Fibroblast of the aortic adventitia (primary cell): ENCODE measurements at places on chromosomes 6 and 20.

DNA sequence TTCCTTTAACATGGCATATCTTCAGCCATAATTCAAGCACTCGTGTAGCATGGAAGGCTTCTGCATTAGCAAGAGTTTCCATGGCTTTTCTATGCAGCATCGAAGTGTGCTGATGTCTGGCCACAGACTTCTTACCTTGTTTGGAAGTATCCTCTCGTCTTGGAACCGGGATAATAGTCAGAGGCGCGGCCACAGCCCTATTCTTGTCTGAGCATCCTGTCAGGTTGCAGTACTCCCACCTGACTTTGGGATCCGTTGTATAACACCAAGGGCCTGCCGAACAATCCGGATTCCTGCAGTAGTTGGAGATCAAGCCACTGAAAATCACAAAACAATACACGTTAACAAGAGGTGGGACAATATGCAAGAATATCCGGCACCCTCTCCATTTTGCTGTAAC is 138.9 kb downstream of the SLC22A3 start:
- no peak for DNase-seq

DNA sequence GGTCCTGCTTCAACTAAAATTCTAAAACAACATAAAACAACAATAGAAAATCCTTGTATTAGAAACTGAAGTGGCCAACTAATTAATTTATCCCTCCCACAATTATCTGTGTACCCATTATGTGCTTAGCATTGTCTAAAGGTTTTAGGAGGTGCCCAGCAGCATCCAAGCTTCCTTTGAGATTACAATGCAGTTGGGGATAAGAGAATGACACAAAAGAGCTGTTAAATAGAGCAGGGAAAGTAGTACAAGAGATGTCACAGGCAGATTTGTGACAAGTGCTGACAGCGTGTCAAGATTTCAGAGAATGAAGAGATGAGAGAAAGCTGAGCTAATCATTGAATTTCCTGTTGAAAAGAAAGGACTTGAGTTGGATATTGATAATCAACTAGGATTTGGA is 204.8 kb downstream of the OTOR start:
- no peak for DNase-seq

GRCh38 chr6:88975369-88975768 is 12.0 kb upstream of the RNGTT start:
- no peak for DNase-seq

- no peak for DNase-seq
These were observed 41.4 kb upstream of the ARID1B start for GRCh38 chr6:156735751-156736150.

DNA sequence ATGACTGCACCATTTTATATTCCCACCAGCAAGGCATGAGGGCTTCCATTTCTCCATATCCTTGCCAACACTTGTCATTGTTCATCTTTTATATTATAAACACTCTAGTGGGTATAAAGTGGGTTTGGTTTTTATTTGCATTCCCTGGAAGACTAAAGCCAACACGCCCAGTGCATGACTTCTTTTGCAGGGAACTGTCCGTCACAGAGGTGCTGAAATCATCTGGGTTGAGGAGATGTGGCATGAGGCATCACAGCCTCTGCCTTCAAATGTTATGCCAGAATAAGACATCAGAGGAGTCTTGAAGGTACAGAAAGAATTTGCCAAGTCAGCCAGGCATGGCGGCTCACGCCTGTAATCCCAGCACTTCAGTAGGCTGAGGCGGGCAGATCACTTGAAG is 29.9 kb upstream of the FAM210B start:
- peak; percentile 4 for DNase-seq

- DNase-seq, result peak; percentile 52
These were observed 87.9 kb downstream of the CD40 start for GRCh38 chr20:46206025-46206424.

- no peak for DNase-seq
These were observed 106.4 kb upstream of the FOXO3 start for GRCh38 chr6:108454356-108454755.

DNA sequence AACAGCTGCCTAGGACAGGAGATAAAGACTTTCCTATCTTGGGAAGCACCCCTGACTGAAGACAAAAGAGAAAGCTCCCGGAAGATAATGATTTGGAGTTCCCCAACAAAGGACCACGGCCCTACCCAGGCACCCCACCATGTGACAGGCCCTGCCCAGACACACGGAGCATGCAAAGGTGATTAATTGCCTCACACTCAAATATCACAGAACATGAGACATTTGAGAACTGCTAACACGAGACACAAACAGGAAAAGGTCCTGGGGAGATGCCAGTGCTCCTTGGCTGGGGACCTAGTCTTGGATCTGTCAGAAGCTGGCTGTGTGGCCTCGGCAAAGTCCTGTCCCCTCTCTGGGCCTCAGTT is 82.5 kb upstream of the PTPN1 start:
- DNase-seq, result peak; percentile 47

DNA sequence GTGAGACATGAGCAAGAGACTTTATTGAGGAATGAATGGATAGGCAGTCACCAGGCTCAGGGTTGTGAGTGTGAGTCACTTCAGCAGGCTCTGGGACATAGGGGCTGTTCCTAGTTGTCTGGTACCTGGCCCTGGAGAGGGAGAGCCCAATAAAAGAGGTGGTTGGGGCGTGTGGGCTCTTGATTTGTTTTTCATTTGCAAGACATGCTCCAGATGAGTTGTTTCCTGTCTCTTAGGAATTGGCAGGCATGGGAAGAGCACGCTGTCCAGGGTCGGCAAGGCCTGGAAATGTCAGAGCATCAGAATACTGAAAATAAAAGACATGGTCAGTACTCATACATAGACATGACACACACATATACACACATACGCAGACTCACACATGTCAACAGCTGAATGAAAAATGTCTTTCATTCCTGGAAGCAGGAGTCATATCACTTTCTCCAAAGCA is 166.3 kb upstream of the SULF2 start:
- no peak for DNase-seq

GRCh38 chr6:3281631-3282475 is 23.1 kb downstream of the PSMG4 start:
- DNase-seq, result peak; percentile 97

DNA sequence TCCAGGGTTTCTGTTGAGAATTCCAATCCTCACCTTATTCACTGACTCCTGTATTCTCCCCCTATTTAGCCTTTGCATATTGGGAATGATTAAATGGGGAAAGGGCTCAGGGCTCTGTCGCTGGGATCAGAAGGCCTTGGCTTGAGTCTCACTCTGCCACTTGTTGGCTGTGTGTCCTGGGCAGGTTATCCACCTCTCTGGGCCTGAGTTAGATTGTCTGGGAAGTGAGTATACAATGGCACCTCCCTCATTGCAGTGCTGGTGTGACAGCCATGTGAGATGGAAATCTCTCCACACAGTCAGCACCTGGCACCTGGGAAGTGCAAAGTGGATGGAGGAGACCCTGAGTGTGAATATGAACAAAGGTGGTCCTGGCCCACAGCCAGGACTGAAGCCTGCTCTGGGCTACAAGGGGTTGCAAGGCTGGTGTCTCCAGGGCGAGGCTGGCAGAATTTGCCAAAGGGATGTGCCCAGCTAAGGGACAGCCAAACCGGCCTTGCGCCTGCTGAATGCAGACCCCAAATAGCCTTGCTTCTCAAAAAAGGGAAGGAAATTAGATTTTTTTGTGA is 200.0 kb upstream of the PMEPA1 start:
- DNase-seq, result no peak
